ENCODE measurements at places on chromosomes 13 and 19. TPM values are rescaled to one million over a fixed set of nuclear protein-coding genes. Genes with fewer than 3 reads are reported as not detected.

DNA sequence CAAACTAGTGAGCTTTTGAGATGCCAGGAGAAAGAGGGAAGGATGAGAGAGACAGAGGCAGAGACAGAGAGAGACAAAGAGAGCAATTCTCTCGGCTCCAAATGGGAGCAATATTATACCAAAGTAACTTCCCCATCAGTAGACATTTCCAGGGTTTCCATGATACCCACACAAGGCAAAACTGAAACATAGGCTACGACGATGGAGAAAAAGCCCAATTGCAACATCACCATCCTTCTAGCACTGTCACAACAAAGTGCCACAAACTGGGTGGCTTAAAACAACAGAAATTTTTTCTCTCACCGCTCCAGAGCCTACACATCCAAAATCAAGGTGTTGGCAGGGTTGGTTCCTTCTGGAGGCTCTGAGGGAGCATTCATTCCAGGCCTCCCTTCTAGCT is 81.4 kb downstream of the KCTD12 start:
- DNase-seq = no peak
- no peak overlapping the region for H3K4me3 ChIP-seq
- H3K36me3 ChIP-seq = no peaks in the 10 kb centered on the region

DNA sequence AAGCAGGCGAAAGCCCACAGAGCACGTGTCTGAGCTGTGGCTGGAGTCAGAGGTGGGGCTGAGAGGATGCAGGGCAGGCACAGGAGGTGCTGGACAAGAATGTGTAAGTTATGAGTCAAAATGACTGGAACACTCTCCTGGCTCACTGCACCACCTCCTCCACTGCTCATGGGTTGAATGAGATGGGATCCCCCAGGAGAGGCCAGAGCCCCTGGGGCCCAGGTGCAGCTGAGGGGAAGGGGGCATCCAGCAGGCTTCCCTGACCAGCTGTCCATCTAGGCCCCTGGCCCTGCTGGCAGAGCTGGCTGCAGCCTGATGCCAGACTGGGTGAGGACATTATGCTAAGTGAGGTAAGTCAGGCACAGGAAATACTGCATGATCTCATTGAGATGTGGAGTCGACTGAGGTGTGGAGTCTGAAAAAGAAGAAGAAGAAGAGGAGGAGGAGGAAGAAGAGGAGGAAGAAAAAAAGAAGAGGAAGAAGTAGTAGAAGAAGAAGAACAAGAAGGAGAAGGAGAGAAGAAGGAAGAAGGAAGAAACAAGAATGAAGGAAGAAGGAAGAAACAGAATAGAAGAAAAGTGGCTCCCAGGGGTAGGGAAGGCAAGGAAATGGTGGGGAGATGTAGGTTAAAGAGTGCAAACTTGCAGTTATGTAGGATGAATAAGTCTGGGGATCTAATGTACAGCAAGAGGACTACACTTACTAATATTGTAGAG is 747.4 kb downstream of the UQCRFS1 start:
- H3K27me3 ChIP-seq = peaks cover 5% of the 10 kb centered on the region
- DNase-seq = no peak
- no peak overlapping the region for H3K4me3 ChIP-seq
- H3K36me3 ChIP-seq = no peaks in the 10 kb centered on the region
- no peaks in the 10 kb centered on the region for H3K4me1 ChIP-seq

GRCh38 chr13:38537051-38537450 is 149.8 kb upstream of the FREM2 start:
- no peaks in the 10 kb centered on the region for H3K27me3 ChIP-seq
- H3K27ac ChIP-seq = no peak overlapping the region
- no peaks in the 10 kb centered on the region for H3K4me1 ChIP-seq

DNA sequence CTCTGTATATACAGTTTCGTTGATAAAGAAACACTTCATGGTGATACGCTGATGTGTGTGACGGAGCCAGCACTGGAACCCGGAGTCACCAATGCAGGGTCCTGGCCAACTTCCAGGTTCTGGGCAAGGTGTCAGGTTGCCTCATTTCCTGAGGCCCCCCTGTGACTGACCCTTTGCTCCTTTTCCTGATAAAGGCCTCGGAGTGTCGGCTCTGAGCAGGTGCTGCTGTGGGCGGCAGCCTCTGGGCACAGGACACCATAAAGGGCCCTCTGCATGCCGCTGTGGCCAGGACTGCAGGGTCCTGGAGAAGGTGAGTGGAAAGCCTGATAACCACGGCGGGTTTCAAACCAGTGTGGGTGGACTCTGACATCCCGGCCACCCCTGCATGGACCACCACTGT is 17.3 kb upstream of the MYDGF start:
- H3K4me3 ChIP-seq = no peak overlapping the region
- H3K4me1 ChIP-seq = peaks cover 17% of the 10 kb centered on the region
- H3K36me3 ChIP-seq = peaks cover 98% of the 10 kb centered on the region
- no peaks in the 10 kb centered on the region for H3K27me3 ChIP-seq
- H3K27ac ChIP-seq = no peak overlapping the region
- DNase-seq = no peak

GRCh38 chr19:1860042-1860775 is 3.2 kb downstream of the KLF16 start:
- H3K4me1 ChIP-seq = peaks cover 67% of the 10 kb centered on the region
- no peaks in the 10 kb centered on the region for H3K27me3 ChIP-seq
- peak; percentile 68 for DNase-seq
- no peak overlapping the region for H3K4me3 ChIP-seq
- H3K27ac ChIP-seq = no peak overlapping the region

DNA sequence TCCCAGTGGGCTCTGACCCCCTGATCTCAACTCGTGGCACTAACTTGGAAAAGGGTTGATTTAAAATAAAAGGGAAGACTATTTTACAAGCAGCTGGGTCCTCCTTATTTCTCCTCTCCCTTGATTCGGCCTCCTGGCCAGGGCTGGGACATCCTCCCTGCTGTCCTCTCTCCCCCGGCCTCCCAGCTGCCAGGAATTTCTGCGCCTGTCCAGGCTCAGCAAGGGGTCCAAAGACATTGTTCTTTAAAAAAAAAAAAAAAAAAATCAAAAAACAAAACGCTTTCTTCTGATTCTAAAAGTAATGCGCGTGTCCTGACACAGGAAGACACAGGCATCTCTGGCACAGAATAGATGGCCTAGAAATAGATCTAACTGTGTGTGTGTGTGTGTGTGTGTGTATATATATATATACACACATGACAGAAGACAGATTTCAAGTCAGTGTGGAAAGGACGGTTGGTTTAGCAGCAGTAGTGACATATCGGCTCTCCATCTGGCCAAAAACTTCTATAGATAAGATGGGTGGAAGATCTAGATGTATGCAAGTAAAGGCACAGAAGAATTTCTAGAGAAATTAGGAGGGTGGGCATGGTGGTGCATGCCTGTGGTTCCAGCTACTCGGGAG is 12.3 kb upstream of the LENG8 start:
- peaks cover 14% of the 10 kb centered on the region for H3K4me1 ChIP-seq
- peaks cover 10% of the 10 kb centered on the region for H3K27me3 ChIP-seq
- DNase-seq = no peak
- H3K27ac ChIP-seq = no peak overlapping the region
- no peak overlapping the region for H3K4me3 ChIP-seq

Gene ZNF320
- 7.8 TPM for total RNA-seq

Data from heart left ventricle (tissue), 16 donors.